Anterior cingulate cortex (tissue), 58 donors: ENCODE measurements at places on chromosomes 3 and 15.

GRCh38 chr15:82571722-82572222 is 31.5 kb upstream of the RPS17 start:
- DNase-seq: peak; percentile 67

- DNase-seq: no peak
Measured at GRCh38 chr3:132326251-132326650, 9.0 kb downstream of the ACP3 start.

GRCh38 chr15:79088426-79089205 is 2.0 kb downstream of the RASGRF1 start:
- no peak for DNase-seq

DNA sequence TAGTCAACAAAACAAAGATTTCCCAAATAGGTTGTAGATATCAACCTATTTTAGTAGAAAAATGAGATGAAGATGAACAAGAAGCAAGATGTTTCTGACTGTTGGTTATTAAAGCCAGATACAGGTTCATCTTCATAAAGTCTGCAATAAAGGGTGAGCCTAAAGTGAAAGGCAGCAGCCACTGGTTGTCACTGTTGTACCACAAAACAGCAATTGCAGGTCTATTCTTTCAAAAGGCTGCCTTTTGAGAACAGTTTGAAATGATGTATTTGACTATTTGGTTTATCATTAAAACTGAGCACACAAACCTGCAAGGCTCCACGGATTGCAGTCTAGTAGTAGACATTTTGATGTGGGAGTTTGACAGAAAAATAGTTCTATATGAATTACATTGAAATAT is 543.4 kb downstream of the GBE1 start:
- DNase-seq: no peak

DNA sequence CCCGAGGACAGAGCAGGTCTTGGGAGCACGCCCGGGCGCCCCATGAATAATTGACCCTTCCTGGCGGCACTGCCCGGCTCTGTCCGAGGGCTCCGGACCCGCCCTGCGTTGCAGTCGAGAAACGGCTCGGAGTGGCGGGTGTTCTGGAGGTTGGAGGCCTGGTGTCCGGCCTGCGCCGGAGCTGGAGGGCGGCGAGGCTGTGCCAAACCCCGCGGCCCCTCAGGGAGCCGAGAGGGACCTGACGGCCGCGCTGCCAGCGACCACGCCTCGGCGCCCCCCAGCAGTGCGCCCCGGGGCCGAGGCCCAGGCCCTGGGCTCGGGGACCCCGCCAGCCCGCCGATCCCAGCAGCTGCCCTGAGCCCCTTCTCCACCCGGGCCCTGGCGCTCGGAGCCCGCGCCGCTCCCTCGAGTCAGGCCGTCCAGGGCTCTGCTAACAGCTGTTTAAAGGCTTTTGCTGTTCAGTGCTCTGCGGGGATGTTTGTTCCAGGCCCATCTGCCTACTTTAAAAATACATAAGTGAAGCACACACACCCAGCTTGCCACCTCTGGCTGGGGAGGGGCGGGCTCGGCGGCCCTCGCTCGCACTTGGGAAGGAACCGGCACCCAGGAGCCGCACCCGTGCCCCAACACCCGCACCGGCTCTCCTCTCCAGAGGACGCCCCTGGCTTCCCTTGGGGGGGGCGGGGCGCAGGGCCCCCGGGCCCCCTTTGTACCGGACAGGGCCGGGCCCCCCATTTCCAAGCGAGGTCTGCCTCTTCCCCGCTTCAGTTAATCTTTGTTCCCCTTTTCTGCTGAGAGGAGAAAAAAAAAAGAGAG is 730 bp upstream of the ZNF710 start:
- DNase-seq: no peak

DNA sequence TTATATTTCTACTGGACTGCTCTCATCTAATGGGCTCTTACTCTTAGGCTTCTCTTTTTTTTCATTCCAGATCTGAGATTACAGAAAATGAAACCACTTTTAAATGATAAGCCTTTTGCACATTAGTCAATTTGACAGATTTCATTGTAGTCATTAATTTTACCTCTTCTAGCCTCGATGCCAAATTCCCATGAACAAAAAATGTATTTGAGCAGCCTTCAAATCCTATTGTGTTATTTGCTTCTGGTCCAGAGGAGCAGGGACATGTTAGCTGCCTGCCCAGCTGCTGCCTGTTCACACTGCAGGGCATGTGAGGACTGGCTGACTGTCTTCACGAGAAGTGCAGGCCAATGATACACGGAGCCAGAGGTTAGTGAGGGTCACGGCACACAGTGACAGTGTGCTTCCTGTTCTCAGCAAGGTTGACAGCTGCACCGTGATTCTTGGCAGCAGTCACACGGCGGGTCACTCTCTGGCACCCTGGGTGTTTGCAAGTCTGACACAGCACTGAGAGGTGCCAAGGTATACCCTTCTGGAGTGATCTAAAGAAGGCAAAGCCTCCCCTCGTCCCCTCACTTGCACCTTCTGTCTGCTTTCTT is 40.8 kb downstream of the KAT2B start:
- peak; percentile 32 for DNase-seq

DNA sequence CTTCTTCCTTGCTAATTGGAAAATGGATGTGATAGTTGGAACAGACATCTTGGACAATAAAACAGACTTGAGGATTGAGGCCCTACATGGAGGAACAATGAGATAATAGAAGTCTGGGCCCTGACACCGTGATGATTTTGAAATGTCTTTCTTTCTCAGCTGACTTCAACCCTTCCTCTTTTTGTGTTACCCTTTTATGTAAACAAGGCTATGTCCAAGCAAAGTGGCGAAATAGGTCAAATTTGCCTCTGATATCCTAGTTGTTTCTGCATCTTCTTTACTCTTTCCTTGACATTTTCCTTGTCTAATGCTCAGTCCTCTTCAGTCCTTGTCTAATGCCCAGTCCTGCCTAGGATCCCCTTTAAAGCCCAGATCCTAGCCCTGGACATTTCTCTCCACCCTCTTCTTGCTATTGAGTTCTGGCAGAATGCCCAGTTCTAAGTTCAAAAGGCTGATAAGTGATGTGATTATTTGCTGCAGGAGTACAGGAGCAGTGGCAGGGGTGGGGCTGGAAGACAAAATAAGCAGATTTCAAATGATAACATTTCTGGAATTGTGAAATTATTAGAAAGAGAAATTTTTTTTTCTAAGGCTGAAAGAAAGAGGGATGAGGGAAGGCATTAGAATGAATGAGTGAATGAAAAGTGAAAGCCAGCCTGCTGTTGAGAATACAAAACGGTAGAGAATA is 6.5 kb upstream of the VPS8 start:
- no peak for DNase-seq

DNA sequence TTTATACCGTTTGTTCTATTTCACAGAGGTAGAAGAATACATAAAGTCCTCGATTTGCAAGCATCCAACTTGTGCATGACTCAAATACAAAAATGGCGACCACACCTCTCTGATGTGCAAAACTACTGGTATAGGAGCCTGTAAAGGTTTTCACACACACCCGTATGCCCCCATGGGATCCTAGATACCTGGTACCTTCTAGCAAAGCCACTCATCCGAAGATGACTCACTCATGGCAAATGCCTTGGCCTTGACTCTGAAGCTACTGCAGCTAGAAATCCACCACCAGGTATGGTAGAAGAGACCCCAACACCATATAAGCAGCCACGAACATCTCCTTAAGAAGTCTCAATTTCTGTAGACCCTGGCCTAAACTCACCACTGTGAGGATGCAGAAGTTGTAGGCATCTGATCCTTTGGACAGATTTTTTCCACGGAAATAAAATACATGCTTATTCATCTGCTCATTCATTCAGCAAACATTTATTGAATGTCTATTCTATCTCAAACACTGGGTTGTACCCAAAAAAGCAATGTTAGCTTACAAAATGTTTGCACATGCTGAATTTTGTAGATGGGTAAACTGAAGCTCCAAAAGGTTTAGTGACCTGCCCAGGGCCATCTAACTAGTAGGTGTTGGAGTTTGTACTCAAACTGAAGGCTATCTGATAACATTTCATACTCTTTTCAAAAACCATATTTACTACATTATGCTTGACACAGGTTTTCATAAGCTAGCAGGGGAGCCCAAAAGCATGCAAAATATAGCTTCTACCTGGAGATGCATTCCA is 158.8 kb downstream of the RORA start:
- DNase-seq: no peak

DNA sequence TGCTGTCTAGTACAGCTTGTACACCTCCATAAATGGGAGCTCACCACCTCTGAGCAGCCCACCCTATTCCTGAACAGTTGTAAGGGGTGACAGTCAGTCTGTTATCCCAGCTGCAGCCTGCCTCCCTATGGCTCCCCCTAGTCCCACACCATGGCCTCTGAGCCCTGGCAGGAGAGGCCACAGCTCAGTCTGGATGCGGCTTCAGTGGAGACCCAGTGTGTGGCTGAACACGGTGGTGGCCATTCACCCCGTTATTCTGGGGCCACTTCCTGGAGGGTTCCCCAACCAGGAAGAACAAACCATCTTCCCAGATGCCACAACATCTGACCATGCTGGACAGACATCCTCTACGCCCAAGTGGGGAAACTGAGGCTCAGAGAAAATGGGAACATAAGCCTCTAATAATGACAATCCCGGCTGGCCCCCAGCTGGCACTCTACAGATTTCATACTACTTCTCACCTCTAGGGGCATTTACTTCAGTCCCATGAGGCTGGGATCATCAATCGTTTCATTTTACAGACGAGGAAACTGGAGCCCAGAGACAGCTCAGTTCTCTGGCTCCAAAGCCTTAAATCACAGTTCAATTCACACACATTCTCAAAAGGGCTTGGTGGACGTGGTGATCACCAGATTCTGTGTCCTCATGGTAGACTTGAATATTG is 9.2 kb upstream of the GRIP2 start:
- DNase-seq: no peak
